DMS79 (cell line): ENCODE measurements at places on chromosomes 3 and 15.
A peak's percentile ranks its signal among the peaks of the same experiment; 100 is the strongest.

- no peak for DNase-seq
Measured at GRCh38 chr3:13141183-13141582, 68.0 kb upstream of the IQSEC1 start.

GRCh38 chr15:56871185-56871584, 47.3 kb upstream of the TCF12 start:
- DNase-seq, result no peak

GRCh38 chr3:193730511-193730910, 137.5 kb downstream of the OPA1 start:
- DNase-seq, result no peak

GRCh38 chr15:72865486-72865885, 81.9 kb upstream of the ADPGK start:
- no peak for DNase-seq

GRCh38 chr15:28878209-28878608, 7.6 kb upstream of the APBA2 start:
- DNase-seq, result no peak

DNA sequence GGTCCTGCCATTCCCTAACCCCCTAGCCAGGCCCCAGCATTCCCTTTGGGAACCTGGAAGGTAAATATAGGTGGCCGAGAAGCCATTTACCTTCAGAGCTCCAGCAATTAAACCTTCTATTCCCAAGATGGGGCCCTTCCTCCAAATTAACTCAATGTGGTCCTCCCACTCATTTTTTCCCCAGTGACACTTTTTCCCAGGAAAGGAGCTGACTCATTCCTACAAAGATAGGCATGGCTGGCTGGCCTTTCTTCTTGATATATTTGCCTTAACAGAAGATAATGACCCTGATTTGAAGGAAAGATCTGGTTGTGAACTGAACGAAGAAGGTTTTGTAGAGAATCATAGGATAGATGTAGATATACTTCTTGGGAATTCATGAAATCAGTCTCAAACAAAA, 279.0 kb upstream of the VEPH1 start:
- no peak for DNase-seq

DNA sequence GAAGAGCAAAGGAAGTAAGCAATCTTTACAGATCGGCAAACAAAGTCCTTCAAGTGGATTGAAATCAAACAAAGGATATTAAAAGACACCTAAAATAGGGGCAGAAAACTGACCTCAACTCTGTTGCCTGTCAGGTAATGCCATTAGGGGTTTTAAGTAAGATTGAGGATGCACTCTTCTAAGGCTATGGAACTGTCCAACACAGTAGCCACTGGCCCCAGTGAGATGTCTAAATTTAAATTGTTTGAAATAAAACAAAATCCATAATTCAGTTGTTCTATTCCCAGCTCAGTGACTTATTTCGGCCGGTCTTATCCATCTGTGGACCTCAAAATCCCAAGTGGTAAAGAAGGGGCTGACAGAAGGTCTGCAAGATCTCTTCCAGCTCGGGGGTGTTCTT, 49.5 kb upstream of the LMCD1 start:
- DNase-seq, result no peak

- no peak for DNase-seq
Measured at GRCh38 chr3:196918968-196919367, 23.4 kb downstream of the NCBP2 start.

- no peak for DNase-seq
Measured at GRCh38 chr3:8456412-8456811, 45.2 kb upstream of the LMCD1 start.

DNA sequence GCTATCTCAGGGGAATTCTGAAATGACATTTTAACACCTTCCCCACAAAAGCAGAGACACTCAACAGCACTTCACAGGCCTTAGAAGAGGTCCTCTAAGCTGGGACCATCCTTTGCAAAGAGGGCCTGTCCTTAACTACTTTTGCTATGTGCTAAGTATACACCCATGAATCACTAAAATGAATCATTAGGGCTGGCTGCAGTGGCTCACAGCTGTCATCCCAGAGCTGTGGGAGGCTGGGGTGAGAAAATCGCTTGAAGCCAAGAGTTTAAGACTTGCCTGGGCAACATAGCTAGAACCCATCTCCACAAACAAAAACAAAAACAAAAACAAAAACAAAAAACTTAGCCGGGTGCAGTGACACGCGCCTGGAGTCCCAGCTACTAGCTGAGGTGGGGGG, 53.9 kb upstream of the MELTF start:
- DNase-seq, result no peak

DNA sequence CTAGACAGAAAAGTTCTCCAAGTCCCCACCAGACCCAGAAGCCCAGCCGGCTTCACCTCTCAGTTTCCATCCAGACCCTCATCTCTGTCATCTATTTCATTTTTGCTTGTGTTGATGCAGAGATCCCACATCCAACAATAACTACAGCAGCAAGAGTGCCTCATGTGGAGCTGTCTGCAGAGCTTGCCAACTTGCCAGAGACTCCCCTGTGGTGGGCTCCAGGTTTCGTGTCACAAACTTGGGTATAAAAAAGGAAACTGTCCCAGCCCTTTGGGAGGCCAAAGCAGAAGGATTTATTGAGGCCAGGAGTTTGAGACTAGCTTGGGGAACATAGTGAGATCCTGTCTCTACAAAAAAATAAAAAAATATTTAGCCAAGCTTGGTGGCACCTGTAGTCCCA, 182.4 kb upstream of the ATP10A start:
- no peak for DNase-seq

GRCh38 chr15:90915216-90915807, 12.2 kb downstream of the MAN2A2 start:
- no peak for DNase-seq

DNA sequence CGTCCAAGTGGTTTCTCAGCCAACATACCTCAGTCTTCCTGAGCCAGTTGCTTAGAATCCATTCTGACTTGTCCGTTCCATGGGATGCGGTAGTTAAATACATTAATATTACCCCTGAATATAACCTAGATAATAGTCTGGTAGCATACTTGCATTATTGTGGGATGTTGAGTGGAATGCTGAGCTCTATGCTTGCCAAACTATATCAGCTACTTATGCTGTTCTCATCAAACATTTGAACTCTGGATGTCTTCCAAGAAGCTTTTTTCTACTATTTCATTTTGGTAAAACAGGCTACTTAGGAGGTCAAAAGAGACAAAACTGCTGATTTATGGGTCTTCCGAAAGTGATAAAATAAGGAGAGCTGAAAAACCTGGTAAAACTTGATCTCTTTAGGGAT, 429.5 kb downstream of the NAALADL2 start:
- DNase-seq, result no peak

- no peak for DNase-seq
Measured at GRCh38 chr15:69823223-69823907, 274.4 kb downstream of the TLE3 start.

- no peak for DNase-seq
Measured at GRCh38 chr3:14430053-14430452, 27.6 kb downstream of the SLC6A6 start.

DNA sequence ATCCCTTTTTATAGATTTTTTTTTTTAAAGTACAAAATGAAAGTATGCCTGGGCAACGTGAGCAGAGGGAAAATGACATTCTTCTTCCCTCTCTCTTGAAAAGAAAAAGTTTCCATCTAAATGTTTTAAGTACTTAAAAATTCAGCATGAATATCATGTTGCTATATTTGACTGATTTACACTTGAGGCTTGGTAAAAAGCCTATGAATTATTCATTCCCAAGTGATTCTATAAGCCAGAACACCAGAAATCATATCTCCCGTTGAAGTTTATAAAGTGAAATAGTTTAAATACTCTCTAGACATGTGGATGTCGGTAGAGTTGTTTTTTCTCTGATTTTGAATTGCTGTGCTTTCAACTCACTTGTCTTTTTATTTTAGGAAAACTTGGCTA, 276.2 kb upstream of the RARB start:
- no peak for DNase-seq

GRCh38 chr3:9293076-9293475, 43.6 kb upstream of the SRGAP3 start:
- no peak for DNase-seq

DNA sequence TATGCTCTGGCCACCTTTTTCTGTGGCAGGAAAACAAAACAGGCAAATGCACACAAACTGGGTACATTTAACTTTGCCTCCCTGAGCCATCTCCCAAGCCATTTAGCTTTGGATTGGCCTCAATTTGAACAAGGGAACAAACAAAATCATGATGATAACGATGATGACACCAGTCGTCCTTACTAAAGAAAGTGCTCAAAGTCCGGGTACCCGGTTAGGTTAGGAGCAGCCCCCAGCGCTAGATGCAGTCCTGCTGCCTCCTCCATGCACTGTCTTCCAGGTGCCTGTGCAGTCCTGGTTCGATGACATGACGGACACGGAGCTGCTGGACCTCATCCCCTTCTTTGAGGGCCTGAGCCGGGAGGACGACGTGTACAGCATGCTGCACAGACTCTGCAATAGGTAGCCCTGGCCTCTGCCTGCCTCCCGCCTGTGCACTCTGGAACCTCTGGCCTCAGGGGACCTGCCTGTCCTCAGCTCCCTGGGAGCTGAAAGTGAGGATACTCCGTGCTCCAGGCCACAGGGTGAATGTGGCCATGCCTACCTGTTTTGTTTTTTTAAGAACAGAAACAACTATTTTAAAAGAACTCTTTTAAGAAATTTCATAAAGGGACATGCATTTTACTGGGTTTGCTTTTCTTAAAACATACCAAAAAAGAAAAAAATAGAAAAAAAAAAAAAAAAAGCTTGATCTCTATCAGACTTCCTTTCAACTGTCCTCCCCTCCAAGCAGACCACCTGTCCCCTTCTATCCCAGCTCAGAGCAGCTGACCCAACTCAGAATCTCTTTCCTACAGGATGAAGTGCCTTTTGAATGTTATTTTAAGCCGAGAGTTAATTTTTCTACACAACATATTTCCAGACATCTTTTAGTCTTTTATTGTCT, 9.9 kb upstream of the VILL start:
- DNase-seq, result no peak

DNA sequence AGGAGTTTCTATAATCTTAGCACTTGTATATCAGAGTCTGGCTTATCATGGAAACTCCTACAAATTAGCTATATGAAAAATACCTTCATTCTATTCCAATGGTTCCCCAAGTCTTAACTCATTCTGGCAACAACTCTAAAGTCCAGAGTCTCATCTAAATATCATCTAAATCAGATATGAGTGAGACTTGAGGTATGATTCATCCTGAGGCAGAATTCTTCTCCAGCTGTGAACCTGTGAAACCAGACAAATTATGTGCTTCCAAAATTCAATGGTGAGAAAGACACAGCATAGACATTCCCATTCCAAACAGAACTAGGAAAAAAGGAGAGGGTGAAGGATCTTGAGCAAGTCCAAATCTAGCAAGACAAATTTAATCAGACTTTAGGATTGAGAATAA, 138.8 kb downstream of the THRB start:
- DNase-seq, result no peak

- DNase-seq, result no peak
Measured at GRCh38 chr15:88729581-88729980, 73.7 kb upstream of the ACAN start.

- DNase-seq, result no peak
Measured at GRCh38 chr15:56832125-56832524, 86.3 kb upstream of the TCF12 start.

- no peak for DNase-seq
Measured at GRCh38 chr3:171183042-171183441, 156.5 kb upstream of the SLC2A2 start.

- no peak for DNase-seq
Measured at GRCh38 chr3:40216471-40216870, 93.0 kb upstream of the EIF1B start.

- no peak for DNase-seq
Measured at GRCh38 chr3:169818316-169818715, 5.6 kb upstream of the LRRC34 start.

- DNase-seq, result no peak
Measured at GRCh38 chr3:100761211-100761942, 52.1 kb downstream of the TFG start.

DNA sequence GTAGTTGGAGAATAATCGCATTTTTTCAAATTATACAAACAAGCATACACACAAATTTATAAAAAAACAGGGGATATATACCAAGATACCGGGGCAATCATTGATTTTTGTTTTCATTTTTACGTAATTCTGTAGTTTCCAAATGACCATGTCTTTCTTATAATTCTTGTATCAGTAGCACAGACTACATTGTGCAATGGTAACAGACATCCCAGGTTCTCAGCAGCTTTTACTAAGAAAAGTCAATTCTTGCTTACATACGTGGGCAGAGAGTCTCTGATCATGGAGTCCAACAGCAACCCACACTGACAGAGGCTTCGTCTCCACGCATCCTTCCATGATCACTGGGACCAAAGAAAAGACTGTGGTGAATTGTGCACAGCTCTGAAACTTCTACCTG, 441.3 kb downstream of the TBL1XR1 start:
- no peak for DNase-seq

- no peak for DNase-seq
Measured at GRCh38 chr3:9876991-9877390, 3.1 kb downstream of the CIDEC start.

DNA sequence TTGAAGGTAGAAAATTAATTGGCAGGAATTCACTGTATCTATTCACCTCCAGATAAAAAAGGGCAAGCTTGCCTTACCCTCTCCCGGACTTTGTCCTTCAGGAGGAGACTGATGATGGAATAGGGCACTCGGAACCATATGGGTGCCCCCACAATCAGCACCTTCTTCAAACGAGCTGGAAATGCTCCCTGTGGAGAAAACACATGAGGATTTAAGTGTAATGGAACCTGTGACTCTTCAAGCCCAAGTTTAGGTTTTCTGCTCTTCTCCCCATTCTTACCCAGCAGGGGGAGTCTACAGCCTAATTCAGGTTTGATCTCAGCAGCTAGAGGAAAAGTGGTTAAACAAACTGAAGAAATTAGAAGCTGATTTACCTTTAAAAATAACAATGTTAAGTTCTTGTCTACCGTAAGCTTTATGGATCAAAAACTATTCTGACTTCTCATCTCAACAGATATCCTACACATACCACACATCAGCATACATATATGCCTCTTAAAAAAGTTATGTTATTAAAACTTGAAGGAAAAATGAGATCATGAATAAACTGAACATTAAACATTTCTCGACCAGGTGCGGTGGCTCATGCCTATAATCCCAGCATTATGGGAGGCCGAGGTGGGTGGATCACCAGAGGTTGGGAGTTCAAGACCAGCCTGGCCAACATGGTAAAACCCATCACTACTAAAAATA, 57.5 kb upstream of the SIN3A start:
- no peak for DNase-seq

DNA sequence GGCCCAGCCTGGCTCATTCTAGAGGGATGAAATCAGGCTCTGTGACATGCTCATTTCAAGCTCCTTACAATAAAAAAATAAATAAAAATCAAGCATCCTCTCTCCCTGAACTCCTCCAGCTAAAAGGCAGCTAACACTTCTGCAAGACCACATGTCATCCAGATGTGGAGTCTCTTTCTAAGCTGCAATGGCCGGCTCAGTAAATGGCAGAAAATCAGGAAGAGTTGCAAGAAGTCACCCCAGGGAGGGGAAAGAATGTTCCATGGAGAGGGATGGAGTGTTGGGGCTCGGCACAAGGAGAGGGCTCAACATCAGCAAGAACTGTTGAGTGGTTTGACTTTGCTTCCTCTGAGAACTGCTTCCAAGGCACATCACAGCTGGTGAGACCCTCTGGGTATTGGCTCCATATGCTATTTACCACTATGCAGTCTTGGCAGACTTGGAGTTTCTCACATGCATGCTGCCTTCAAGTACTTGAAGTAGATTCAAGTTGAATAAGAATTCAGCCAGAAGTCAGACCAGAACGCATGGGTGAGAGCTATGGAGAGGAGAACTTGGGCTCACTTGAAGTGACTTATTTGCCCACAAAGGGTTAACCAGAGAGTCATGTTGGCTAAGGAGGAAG, 689.0 kb downstream of the NTRK3 start:
- DNase-seq, result peak; percentile 28

- DNase-seq, result no peak
Measured at GRCh38 chr3:151214459-151214858, 11.4 kb upstream of the GPR171 start.
